ENCODE measurements at places on chromosomes 7 and 10. TPM values are rescaled to one million over a fixed set of nuclear protein-coding genes. Genes with fewer than 3 reads are reported as not detected.

Gene AKR1C4
- polyA plus RNA-seq = not detected

GRCh38 chr7:22969010-22969431 is 44.9 kb downstream of the HYCC1 start:
- no peak for DNase-seq

GRCh38 chr7:98400542-98401340 is at the start of gene BAIAP2L1:
BAIAP2L1 (minus strand) TSS chr7:98401090; CDS start chr7:98400852, 238 bp downstream.
- DNase-seq = peak; percentile 64

Gene CYP26C1
- polyA plus RNA-seq = 0.09 TPM

Gene SOSTDC1
- polyA plus RNA-seq = 45.8 TPM

DNA sequence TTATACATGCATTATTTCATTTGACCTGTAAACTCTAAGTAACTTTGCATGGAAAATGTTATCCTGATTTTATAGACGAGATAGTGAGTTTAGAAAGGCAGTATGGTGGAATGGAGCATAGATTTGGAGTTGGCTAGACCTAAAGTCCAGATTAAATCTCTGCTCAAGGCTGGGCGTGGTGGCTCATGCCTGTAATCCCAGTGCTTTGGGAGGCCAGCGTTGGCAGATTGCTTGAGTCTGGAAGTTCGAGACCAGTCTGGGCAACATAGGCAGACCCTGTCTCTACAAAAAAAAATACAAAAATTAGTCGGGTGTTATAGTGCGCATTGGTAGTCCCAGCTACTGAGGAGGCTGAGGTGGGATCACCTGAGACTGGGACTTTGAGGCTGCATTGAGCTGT is 9.4 kb downstream of the PTEN start:
- DNase-seq = no peak

DNA sequence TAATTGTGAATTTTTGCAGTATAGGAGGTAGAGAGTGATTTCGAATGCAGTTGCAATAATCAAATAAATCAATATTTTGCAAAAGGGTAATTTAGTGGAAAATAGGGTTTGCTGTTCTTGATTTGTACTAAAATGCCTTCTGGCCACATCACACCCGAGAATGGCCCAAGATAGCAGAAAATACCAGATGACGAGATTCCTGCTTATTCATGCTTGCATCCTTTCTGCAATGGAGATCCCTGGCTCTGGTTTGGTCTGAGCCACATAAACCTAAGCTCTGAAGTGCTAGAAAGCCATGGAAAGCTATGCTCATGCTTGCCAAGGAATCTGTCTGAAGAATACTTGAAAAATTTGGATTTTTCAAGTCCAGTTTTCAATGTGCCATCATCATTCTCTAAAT is 634.2 kb upstream of the COBL start:
- no peak for DNase-seq

Gene TUBAL3
- 0.06 TPM for polyA plus RNA-seq

GRCh38 chr10:71443676-71444075 is 47.0 kb downstream of the CDH23 start:
- no peak for DNase-seq

GRCh38 chr10:128738386-128738915 is 612.2 kb upstream of the MKI67 start:
- DNase-seq = peak; percentile 33

Gene MYH16
- polyA plus RNA-seq = 0.17 TPM

GRCh38 chr7:134210227-134210626 is 83.1 kb downstream of the LRGUK start:
- DNase-seq = no peak

Gene POLR2J2
- polyA plus RNA-seq = 1.7 TPM

DNA sequence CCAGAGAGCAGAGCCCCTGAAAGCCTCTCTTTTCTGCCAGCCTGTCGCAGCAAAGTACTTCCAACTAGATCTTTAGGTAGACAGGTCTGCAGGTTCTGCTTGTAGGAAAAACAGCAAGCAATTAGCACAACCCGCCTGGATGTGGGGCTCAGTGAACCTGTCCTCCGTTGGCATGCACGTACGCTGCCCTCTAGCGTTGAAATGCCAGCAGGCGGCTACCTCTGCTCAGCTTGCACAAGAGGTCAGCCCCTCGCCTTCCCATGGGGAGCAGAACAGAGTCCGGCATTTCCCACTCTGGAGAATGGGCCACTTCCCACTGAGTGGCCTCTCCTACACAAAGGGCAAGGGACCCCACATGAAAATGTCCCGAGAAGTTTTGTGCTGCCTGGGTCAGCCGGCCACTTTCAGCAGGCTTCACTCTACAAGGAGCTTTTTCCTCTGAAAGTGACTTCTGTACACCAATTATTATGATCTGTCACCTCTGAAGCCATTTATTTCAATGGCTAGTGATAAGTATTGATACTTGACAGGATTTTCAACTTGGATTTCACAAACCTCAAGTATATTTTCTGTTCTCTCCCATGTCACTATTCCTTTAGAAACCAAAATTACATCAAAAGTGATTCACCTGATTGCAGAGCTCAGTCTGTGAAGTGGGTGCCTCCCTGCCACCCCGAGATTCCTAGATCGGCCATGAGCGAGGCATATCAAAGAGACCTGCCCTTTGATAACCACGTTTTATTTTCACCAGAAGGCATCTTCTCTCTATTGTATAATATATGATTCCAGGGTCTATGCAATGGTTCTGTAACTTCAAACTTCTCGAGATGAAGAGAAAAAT is 56.7 kb downstream of the JCAD start:
- DNase-seq = peak; percentile 61

DNA sequence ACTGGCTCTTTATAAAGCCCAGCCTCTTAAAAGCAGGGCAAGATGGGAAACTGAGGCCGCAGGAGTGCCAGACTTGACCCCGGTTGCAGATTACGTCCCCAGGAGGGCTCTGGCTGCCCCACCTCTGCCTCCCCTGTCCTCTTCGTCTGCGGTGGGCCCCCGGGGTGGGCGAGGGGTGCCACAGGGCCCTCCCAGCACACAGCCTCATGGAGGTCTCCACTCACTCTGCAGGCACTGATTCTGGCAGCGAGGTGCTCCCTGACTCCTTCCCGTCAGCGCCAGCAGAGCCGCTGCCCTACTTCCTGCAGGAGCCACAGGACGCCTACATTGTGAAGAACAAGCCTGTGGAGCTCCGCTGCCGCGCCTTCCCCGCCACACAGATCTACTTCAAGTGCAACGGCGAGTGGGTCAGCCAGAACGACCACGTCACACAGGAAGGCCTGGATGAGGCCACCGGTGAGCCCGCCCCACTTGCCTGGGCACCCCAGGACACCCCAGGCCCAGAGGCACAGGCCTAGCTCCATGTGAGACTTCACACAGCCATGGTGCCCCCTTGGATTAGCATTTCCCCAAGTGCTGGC is 39.4 kb upstream of the SLC29A3 start:
- DNase-seq = no peak
